ENCODE measurements at places on chromosomes 16 and 17. TPM values are rescaled to one million over a fixed set of nuclear protein-coding genes. Genes with fewer than 3 reads are reported as not detected.

DNA sequence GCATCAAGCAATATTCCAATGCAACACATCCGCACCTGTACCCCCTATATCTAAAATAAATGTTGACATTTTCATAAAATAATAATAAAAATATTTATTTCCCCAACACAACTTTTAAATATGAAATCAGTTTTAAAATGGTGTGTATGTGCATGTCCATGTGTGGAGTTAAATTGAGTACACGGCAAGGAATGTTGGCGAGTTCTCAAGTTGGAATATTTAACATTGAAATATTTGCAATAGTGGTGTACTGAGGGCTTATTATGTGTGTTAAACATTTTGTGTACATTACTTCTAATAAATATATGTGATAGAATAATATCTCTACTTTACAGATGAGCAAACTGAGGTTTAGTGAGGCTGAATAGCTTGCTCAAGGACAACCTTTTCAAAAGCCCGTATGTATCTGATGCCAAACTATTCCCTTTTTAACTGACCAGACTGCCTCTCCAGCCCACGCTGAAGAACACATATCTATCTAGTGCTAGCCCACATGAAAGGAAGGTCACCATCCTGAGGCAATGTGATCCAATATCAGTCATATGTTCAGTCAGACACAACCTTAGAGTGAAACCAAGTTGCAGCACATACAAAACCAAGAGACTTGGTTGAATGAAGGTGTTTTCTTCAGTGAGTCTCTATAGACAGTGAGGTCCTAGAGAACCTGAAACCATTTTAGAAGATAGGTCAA, 192.2 kb upstream of the CDH11 start:
- no peak for DNase-seq

DNA sequence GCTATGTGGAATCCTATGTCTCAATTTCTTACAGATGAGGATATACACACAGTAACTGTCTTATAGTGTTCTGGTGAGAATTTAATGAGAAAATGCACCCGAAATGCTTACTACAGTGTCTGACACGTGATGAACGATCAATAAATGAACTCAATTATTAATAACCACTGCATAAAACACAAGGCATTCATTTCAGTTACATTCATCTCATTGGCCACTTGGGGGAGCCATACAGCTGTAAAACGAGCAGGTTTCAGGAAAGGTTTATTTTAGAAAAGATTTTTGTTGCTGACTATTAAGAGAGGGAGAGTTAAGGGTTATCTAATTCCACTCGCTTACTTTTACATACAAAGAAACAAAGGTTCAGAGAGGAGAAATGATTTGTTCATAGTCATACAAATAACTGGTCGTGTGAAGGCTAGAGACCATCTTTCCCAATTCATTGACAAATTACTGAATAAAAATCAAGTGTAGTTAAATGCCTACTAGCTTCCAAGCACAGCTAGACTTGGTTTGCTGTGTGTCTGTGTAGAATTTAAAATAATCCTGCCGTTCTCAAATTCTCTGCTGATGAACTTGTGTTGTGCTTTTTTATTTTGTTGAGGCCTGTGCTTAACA, 160.1 kb downstream of the MAP2K4 start:
- DNase-seq: no peak

DNA sequence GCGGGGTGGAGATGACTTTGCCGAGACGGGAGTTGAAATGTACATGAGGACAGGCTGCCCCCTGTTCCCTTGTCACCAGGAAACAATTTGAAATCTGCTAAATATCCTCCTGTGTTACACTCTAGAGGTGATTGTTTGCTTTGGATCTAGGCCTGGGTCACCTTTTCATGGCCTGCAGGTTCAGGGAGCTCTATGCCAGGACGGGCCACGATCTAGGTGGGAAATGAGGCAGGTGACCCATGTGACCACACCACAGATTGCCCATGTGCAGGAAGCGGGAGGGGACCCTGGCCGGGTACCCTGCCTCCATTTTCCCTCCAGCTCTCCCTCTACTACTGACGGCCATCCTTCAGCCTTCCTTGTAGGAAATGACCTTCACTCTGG, 43.4 kb downstream of the MEAK7 start:
- DNase-seq: peak; percentile 21

- no peak for DNase-seq
These were observed 140.7 kb downstream of the C16orf78 start for GRCh38 chr16:49514073-49514980.

DNA sequence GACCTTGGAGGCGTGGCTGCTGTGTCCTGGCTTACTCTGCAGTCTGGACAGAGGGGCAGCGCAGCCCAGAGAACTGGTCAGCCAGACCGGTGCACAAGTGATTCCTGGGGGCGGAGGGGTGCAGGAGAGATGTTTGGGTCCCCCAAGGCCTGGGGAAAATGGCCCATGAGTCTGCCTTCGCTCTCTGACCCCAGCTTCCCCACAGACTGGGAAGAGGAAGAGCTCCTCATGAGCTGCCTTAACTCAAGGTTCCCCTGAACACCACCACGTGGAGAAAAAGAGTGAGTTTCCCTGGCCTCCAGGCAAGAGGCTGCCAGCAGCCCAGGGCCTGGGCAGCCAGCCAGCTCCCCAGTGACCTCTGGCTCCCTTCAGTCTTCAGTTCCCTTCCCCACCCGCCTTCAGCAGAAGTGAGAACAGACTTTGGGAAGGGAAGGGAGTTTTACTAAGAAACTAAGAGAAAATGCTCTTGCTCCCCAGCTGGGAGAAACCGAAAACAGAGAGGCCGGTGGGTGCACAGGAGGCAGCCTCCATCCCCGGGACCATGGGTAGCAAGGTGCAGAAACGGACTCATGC, 2.0 kb upstream of the C17orf99 start:
- DNase-seq: no peak

DNA sequence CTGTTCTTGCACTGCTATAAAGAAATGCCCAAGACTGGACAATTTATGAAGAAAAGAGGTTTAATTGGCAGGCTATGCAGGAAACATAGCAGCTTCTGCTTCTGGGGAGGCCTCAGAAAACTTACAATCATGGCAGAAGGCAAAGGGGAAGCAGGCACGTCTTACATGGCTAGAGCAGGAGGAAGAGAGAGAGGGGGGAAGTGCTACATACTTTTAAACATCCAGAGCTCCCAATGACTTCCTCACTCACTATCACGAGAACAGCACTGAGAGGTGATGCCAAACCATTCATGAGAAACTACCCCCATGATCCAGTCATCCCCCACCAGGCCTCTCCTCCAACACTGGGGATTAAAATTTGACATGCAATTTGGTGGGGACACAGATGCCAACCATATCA, 13.3 kb downstream of the WFIKKN2 start:
- DNase-seq: no peak

DNA sequence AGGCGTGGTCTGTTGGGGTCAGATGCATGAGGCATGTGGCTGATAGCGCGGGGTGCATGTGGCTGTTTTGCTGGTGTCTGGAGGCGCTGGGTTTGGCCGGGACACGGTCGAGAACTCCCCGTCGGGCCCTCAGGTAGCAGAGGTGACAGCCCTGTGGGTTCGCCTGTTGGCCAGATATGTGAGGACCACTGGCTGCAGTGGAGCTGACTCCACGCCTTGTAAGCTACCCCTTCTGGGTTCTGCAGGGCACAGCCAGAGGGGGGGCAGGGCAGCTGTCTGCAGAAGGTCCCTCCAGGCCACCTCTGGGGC, 38.5 kb downstream of the SOX8 start:
- no peak for DNase-seq

- DNase-seq: no peak
These were observed 49.6 kb downstream of the PSMD12 start for GRCh38 chr17:67316781-67317180.

GRCh38 chr17:78993981-78994671, 14.4 kb upstream of the LGALS3BP start:
- DNase-seq: no peak

The IRX5 gene
- not detected for total RNA-seq
